ENCODE measurements at places on chromosomes 7 and 10. TPM values are rescaled to one million over a fixed set of nuclear protein-coding genes. Genes with fewer than 3 reads are reported as not detected.

- no peaks in the 10 kb centered on the region for H3K36me3 ChIP-seq
- H3K27ac ChIP-seq: no peak overlapping the region
- peak; percentile 73 for DNase-seq
Measured at GRCh38 chr10:112799726-112800510, 150.1 kb upstream of the TCF7L2 start.

- H3K27me3 ChIP-seq: no peaks in the 10 kb centered on the region
- no peak overlapping the region for H3K4me3 ChIP-seq
- DNase-seq: no peak
- H3K27ac ChIP-seq: no peak overlapping the region
- H3K4me1 ChIP-seq: no peaks in the 10 kb centered on the region
Measured at GRCh38 chr10:8352171-8353075, 297.9 kb downstream of the GATA3 start.

- DNase-seq: no peak
- peaks cover 4% of the 10 kb centered on the region for H3K36me3 ChIP-seq
- H3K4me3 ChIP-seq: no peak overlapping the region
- H3K27me3 ChIP-seq: no peaks in the 10 kb centered on the region
- no peak overlapping the region for H3K27ac ChIP-seq
Measured at GRCh38 chr7:86963599-86964230, 95.7 kb downstream of the ELAPOR2 start.

GRCh38 chr10:51767103-51767763 is 67.8 kb upstream of the CSTF2T start:
- no peaks in the 10 kb centered on the region for H3K27me3 ChIP-seq
- H3K4me3 ChIP-seq: no peak overlapping the region

- H3K27me3 ChIP-seq: peaks cover 2% of the 10 kb centered on the region
- no peak overlapping the region for H3K27ac ChIP-seq
- peaks cover 43% of the 10 kb centered on the region for H3K4me1 ChIP-seq
- H3K36me3 ChIP-seq: no peaks in the 10 kb centered on the region
- no peak for DNase-seq
- no peak overlapping the region for H3K4me3 ChIP-seq
Measured at GRCh38 chr7:106462914-106463482, 178.2 kb upstream of the NAMPT start.

- H3K4me3 ChIP-seq: no peak overlapping the region
- H3K27me3 ChIP-seq: no peaks in the 10 kb centered on the region
- DNase-seq: no peak
- no peak overlapping the region for H3K27ac ChIP-seq
Measured at GRCh38 chr7:126570845-126571244, 681.9 kb downstream of the GRM8 start.

DNA sequence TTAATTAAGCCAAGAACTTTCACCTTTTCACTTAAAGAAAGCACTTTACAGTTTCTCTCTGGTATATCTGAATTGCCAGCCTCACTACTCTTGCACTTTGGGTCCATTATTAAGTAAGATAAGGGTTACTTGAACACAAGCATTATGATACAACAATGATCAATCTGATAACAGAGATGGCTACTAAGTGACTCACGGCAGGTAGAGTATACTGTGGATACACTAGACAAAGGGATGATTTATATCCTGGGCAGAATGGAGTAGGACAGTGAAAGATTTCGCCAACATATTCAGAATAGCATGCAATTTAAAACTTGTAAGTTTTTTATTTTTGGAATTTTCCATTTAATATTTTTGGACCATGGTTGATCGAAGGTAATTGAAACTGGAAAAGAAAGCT is 34.3 kb upstream of the ITGB8 start:
- no peak for DNase-seq
- H3K27ac ChIP-seq: no peak overlapping the region
- peaks cover 5% of the 10 kb centered on the region for H3K36me3 ChIP-seq
- H3K4me3 ChIP-seq: no peak overlapping the region
- no peaks in the 10 kb centered on the region for H3K27me3 ChIP-seq

- H3K36me3 ChIP-seq: peaks cover 3% of the 10 kb centered on the region
- H3K27me3 ChIP-seq: peaks cover 84% of the 10 kb centered on the region
- peak overlapping the region; percentile 50 for H3K4me3 ChIP-seq
- peaks cover 28% of the 10 kb centered on the region for H3K4me1 ChIP-seq
Measured at GRCh38 chr7:155374276-155375252, 76.9 kb downstream of the INSIG1 start.

GRCh38 chr10:8815969-8816368 is 761.5 kb downstream of the GATA3 start:
- DNase-seq: no peak
- H3K36me3 ChIP-seq: no peaks in the 10 kb centered on the region
- no peak overlapping the region for H3K4me3 ChIP-seq
- H3K27ac ChIP-seq: no peak overlapping the region
- no peaks in the 10 kb centered on the region for H3K4me1 ChIP-seq
- H3K27me3 ChIP-seq: no peaks in the 10 kb centered on the region

DNA sequence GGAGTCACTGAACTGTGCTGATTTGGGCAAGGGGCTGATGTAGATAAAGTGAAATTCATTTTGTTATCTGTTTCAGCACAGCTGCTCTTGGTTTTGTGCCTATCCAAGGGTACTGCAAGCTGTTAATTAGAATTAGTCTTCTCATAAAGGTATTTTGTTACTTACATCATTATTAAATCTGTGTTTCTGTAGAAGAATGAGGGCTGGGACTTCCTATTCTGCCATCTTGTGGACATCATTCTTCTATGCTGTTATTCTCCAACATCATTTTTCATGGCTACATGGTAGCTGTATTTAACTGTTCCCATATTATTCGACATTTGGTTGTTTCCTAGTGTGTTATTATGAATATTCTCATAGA is 76.2 kb upstream of the CCDC71L start:
- no peak for DNase-seq
- H3K27ac ChIP-seq: peak overlapping the region; percentile 85
- H3K4me1 ChIP-seq: peaks cover 27% of the 10 kb centered on the region

GRCh38 chr10:90592638-90593302 is 265.1 kb downstream of the HTR7 start:
- peaks cover 54% of the 10 kb centered on the region for H3K27me3 ChIP-seq
- H3K4me3 ChIP-seq: no peak overlapping the region
- no peak for DNase-seq
- no peak overlapping the region for H3K27ac ChIP-seq
- H3K4me1 ChIP-seq: no peaks in the 10 kb centered on the region

DNA sequence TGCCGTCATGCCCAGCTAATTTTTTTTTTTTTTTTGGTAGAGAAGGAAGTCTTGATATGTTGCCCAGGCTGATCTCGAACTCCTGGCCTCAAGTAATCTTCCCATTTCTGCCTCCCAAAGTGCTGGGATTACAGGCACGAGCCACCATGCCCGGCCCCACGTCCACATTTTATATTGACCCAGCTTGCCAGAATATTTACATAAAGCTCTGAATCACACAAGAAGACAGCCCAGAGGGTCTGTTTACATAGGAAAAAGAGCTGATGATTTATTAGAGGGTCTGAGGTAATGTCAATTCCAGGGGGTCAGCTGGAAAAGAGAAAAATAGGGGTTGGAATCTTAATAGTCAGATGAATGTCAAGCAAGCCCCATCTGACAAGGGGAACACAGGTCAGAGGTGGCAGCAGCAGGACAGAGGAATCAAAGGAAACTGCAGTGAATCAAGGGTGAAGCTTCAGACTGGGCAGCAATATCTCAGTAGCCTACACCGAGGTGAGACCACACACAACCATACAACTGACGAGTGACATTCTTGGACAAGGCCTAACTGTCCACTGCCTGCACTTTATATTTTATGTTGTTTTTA is 15.8 kb upstream of the SLF2 start:
- H3K27me3 ChIP-seq: peaks cover 40% of the 10 kb centered on the region
- H3K4me1 ChIP-seq: peaks cover 5% of the 10 kb centered on the region
- H3K4me3 ChIP-seq: no peak overlapping the region
- no peak overlapping the region for H3K27ac ChIP-seq

- DNase-seq: no peak
- no peaks in the 10 kb centered on the region for H3K27me3 ChIP-seq
Measured at GRCh38 chr7:129862682-129863081, 90.1 kb downstream of the UBE2H start.

DNA sequence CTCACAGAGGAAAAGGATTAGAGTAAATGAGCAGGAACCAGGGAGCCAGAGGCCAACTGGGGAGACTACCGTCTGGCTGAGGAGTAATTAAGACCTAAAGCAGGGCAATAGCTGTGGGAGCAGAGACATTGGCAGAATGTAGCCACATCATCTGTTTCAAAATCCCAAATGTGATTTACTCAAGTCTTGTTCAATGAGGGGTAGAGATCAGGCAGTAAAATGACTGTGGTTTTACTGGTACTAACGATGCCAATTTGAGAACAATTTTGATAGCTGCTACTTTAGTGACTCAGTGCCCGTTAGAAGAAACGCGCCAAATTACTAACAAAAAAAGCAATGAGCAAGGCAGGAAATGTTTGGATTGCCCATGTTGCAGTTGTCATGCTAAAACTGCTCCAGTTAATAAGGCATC is 12.7 kb upstream of the MIOS start:
- H3K4me3 ChIP-seq: no peak overlapping the region
- H3K27me3 ChIP-seq: no peaks in the 10 kb centered on the region
- H3K36me3 ChIP-seq: peaks cover 18% of the 10 kb centered on the region
- peak overlapping the region; percentile 33 for H3K27ac ChIP-seq
- peaks cover 10% of the 10 kb centered on the region for H3K4me1 ChIP-seq

- H3K36me3 ChIP-seq: no peaks in the 10 kb centered on the region
- peaks cover 57% of the 10 kb centered on the region for H3K4me1 ChIP-seq
- H3K4me3 ChIP-seq: no peak overlapping the region
- H3K27me3 ChIP-seq: no peaks in the 10 kb centered on the region
Measured at GRCh38 chr10:69726850-69727249, 74.9 kb upstream of the COL13A1 start.

DNA sequence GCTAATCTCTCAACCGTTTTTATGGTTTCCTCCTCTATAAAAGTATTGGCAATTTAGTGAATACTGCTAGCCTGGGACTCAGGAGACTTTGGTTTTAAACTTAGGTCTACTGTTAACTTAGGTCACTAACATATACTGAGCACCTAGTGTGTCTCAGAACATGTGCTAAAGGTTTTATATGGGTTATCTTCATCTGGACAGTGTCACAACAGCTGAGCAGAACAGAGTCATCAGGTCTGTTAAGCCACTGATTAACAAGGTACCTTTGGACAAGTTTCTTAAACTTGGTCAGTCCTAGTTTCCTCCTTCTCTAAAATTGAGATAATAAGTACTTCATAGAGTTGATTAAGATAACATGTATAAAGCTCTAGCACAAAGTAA is 30.6 kb downstream of the NET1 start:
- H3K4me1 ChIP-seq: peaks cover 16% of the 10 kb centered on the region
- no peak overlapping the region for H3K27ac ChIP-seq
- no peak overlapping the region for H3K4me3 ChIP-seq
- DNase-seq: no peak

- DNase-seq: no peak
- H3K4me3 ChIP-seq: no peak overlapping the region
- H3K27me3 ChIP-seq: no peaks in the 10 kb centered on the region
- H3K27ac ChIP-seq: peak overlapping the region; percentile 56
- no peaks in the 10 kb centered on the region for H3K36me3 ChIP-seq
- peaks cover 36% of the 10 kb centered on the region for H3K4me1 ChIP-seq
Measured at GRCh38 chr7:46537191-46537905, 616.3 kb upstream of the IGFBP3 start.

- no peak overlapping the region for H3K27ac ChIP-seq
- H3K36me3 ChIP-seq: no peaks in the 10 kb centered on the region
- DNase-seq: no peak
- H3K27me3 ChIP-seq: no peaks in the 10 kb centered on the region
Measured at GRCh38 chr7:154860621-154861375, 142.1 kb downstream of the PAXIP1 start.

DNA sequence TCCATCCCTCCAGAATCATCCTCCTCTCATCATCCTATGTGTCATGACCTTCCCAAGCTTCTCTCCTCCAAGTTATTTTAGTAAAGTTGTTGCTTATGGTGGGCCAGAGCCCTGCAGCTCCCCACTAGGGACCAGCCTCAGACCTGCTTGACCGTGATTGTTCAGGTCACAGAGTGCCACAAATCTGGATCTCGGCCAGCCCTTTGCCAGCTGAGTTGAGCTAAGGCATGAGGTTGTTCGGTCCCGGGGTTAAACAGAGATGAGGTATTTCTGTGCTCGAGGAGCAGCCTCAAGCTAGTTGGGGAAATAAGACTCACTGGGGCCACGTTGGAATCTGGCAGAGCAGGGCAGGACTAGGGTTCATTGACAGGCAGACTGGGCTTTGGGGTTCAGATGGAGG is 66.3 kb upstream of the PPIF start:
- no peak overlapping the region for H3K27ac ChIP-seq
- peaks cover 34% of the 10 kb centered on the region for H3K4me1 ChIP-seq
- no peaks in the 10 kb centered on the region for H3K27me3 ChIP-seq

- peaks cover 6% of the 10 kb centered on the region for H3K4me1 ChIP-seq
- H3K27me3 ChIP-seq: peaks cover 68% of the 10 kb centered on the region
- no peak overlapping the region for H3K27ac ChIP-seq
- H3K36me3 ChIP-seq: no peaks in the 10 kb centered on the region
- H3K4me3 ChIP-seq: no peak overlapping the region
Measured at GRCh38 chr10:101284744-101285463, 55.6 kb upstream of the LBX1 start.

GRCh38 chr7:92968502-92968901 is 132.1 kb upstream of the CDK6 start:
- peaks cover 14% of the 10 kb centered on the region for H3K4me1 ChIP-seq
- H3K27me3 ChIP-seq: no peaks in the 10 kb centered on the region
- no peak overlapping the region for H3K4me3 ChIP-seq
- no peak overlapping the region for H3K27ac ChIP-seq
- H3K36me3 ChIP-seq: no peaks in the 10 kb centered on the region
- no peak for DNase-seq

GRCh38 chr10:126376956-126377355 is 11.3 kb downstream of the ADAM12 start:
- peak overlapping the region; percentile 33 for H3K27ac ChIP-seq
- H3K27me3 ChIP-seq: no peaks in the 10 kb centered on the region
- H3K4me3 ChIP-seq: no peak overlapping the region
- H3K4me1 ChIP-seq: peaks cover 44% of the 10 kb centered on the region
- no peak for DNase-seq

DNA sequence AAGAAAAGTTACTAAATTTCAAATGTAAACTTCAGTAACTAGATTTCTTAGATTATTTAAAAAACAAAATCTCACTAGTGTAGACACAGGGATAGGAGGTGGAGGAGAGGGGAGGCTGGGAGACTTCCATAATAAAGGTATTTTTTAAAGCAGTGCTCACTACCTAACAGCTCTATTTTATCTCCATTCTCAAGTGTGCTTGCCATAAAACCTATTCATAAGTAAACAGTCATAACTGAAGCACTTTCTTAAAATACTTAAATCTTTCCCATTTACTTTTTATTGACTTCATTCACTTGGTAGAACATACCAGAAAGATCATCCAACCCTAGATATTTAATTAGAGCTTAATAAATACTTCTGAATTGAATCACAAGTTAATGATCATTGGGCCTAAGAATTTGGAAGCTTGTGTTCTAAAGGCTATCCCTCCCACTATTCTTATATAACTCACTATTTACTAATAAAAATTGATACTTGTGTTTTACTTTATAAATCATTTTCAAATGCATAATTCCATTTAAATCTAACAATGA is 107.4 kb downstream of the SNX13 start:
- no peak for DNase-seq
- H3K4me1 ChIP-seq: no peaks in the 10 kb centered on the region
- H3K27ac ChIP-seq: no peak overlapping the region
- no peaks in the 10 kb centered on the region for H3K27me3 ChIP-seq
- no peak overlapping the region for H3K4me3 ChIP-seq
- peaks cover 17% of the 10 kb centered on the region for H3K36me3 ChIP-seq

LIPF gene
- total RNA-seq: not detected

KLF14 gene
- not detected for total RNA-seq

C10orf90 gene
- total RNA-seq: not detected

CLCN1 gene
- total RNA-seq: not detected

AGBL3 gene
- 1.2 TPM for total RNA-seq

GIMAP4 gene
- not detected for total RNA-seq

GIMAP8 gene
- total RNA-seq: not detected

MMD2 gene
- not detected for total RNA-seq

NKX6-2 gene
- total RNA-seq: not detected

CFAP46 gene
- total RNA-seq: 0.56 TPM

All from osteocyte (in vitro differentiated cells).